ENCODE measurements at places on chromosomes 13 and 19.

DNA sequence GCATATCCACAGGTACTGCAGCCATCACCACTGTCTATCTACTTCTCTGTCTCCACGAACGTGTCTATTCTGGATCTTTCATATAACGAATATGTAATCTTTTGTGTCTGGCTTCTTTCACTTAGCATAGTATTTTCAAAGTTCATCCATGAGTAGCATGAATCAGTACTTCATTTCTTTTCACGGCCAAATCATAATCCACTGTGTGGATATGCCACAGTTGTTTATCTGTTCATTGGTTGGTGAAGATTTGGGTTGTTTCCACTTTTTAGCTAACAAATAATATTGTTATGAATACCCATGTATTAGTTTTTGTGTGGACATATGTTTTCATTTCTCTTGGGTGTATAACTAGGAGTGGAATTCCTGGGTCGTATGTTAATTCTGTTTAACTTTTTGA is 14.4 kb downstream of the RGCC start:
- no peak for DNase-seq

DNA sequence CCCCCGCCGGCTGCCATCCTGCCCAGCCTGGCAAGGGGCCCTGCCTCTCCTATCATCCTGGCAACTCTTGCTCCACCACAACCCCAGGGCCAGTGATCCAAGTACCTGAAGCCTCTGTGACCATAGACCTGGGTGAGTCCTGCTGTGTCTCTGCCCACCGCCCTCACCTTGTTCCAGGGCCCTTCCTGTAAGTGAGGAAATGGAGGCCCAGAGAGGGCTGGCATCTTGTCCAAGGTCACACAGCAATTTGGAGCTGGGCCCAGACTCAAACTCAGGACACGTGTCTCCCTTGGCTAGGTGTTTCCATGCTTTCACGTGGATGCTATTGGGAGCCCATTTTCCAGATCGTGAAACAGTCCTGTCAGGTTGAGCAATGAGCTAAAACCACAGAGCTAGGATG is 3.7 kb downstream of the CREB3L3 start:
- DNase-seq = no peak

DNA sequence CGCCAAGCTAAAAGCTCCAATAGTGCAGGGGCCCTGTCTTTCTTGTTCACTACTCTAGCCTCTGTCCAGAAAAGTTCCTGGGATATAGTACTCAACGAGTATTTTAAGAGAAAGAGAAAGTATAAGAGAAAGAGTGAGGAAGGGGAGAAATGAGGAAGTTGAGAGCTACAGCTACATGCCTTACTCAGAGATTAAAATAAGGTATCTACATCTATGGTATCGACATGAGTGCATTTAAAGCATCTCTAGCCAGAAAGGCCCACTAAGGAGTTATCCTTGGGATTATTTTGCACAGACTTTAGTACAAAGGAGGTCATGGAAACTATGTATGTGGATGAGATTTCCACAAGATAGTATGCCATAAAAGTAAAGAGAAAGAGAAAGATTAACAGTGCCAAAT is 28.5 kb downstream of the MYCBP2 start:
- no peak for DNase-seq

DNA sequence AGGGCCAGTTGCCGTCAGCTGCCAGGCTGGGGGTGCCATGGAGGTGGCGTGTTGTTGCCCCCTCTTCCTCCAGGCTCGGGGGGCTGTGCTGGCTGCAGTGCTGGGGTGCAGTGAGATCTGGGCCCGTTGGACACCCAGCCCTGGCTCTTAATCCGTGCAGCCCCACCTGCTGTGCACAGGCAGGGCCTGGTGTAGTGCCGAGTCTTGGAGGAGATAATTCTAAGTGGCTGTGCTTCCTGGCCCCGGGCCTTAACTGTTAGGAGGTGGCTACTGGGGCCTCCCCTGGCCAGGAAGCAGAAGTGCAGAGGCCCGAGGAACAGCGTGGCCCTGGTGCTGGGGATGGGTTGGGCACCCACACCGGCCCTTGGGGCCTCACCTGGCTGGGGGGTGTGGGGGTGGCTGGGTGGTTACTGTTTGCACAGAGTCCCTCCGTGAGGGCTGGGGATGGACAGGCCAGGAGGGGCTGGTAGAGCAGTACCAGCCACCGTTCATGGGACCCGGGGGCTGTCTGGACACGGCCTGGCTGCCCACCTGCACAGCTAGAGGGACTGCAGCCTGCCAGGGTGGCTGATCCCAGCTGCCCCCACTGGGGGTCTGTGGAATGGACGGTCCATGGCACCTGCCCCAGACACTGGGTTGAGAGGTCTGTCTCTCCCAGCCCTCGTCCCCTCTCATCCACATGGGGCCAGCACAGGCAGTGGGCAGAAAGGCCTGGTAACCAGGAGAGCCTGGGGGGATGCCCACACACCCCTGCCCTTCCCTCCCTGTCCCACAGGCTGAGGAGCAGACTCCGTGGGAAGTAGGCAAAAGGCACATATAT is 3.3 kb downstream of the GPX4 start:
- DNase-seq = no peak

- no peak for DNase-seq
These were observed 322.7 kb upstream of the NBEA start for GRCh38 chr13:34619326-34619725.

DNA sequence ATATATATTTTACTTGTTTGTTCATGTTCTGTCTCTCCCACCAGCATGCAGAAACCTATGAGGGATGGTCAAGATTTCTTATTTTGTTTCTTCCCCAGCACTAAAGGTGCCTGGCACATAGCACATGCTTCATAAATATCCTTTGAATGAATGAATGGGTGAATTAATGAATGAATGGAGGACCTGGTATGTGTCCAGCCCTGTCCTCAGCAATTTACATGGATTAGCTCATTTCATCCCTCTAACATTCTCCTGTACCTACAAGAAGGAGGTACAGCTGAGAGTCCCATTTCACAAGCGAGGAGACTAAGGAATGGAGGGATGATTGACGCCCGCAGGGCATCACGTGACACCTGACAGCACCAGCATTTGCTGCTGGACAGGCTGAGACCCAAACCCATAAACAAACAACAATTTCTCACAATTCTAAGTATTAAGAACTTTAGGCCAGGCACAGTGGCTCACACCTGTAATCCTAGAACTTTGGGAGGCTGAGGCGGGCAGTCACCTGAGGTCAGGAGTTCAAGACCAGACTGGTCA is 6.8 kb upstream of the BCAT2 start:
- DNase-seq = no peak

DNA sequence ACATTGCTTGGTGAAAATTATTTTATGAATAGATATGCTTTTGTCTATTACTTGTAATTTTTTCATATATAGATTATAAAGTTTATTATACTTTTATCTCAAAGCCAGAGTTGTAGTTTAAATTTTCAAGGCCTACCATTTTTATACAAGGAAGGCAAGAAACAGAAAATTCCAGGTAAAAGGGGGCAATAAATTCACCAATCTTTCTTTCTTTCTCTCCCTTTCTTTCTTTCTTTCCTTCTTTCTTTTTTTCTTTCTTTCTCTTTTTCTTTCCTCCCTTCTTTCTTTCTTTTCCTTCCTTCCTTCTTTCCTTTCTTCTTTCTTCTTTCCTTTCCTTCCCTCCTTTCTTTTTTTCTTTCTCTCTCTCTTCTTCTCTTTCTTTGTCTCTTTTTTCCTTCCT is 529.4 kb downstream of the PCDH17 start:
- DNase-seq = no peak

GRCh38 chr13:113975416-113975815 is 1.5 kb upstream of the C13orf46 start:
- DNase-seq = no peak

DNA sequence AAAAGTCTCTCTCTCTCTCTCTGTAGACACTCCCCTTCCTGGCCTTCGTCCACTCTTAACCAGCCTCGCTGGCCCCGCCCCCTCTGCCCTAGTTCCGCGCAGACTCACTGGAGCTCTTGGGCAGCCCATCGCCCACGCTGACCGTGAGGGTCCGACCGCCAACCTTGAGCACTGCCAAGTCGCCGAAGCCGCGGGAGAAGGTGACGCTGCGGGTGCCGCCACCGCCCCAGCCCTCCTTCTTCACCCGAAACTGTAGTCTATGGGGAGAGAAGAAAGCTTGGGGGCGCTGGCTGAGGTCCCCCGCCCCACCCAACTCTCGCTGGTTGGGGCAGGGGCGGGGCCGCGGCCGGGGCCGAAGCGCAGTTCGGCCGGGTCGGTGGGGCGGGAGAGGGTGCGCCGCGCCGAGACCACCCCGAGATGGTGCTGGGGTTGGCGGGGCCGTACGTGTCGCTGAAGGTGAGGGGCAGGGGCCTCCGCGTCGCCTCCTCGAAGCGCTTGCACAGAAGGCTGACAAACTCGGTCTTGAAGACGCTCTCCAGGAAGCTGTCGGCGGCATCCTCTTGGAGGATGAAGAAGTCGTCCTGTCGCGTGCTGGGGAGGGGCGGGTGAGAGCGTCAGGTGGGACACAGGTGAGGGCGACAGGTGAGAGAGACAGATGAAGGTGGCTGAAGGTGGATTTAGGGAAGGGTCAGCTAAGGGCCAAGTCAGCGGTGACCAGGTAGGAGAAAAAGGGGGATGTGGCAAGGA is 12.6 kb upstream of the ZNF414 start:
- no peak for DNase-seq

All from stimulated activated CD8-positive, alpha-beta memory T cell treated with anti-CD3 and anti-CD28 coated beads, Interleukin-7, amount 100 ng/mL, for 1 hour (primary cell).